ENCODE measurements at places on chromosomes 12 and 14.

DNA sequence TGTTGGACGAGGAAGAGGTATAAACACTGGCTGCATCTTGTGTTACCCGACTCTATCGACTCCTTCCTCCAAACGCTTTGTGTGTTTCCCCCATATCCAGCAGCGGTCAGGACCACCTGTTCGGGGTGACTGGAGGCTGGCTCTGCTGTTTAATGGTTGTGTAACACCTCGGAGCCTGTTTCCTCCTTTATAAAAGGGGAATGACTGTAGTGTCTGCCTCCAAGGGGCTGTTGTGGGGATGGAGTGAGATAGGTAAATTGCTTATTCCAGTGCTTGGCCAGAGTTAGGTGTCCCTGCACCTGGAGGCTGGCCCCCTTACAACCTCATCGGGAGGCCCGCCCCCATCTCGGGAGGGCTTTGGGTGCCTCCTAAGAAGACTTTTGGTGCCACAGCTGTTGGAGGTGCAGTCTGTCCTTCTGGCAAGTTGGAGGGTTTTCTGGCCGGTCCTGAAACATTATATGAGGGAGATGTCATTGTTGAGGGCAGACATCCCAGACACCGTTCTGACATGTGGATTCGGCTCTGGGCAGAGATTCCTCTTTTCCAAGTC, 1.1 kb downstream of the MLXIP start:
- DNase-seq = no peak

- no peak for DNase-seq
Measured at GRCh38 chr12:13182881-13183280, 13.6 kb upstream of the EMP1 start.

DNA sequence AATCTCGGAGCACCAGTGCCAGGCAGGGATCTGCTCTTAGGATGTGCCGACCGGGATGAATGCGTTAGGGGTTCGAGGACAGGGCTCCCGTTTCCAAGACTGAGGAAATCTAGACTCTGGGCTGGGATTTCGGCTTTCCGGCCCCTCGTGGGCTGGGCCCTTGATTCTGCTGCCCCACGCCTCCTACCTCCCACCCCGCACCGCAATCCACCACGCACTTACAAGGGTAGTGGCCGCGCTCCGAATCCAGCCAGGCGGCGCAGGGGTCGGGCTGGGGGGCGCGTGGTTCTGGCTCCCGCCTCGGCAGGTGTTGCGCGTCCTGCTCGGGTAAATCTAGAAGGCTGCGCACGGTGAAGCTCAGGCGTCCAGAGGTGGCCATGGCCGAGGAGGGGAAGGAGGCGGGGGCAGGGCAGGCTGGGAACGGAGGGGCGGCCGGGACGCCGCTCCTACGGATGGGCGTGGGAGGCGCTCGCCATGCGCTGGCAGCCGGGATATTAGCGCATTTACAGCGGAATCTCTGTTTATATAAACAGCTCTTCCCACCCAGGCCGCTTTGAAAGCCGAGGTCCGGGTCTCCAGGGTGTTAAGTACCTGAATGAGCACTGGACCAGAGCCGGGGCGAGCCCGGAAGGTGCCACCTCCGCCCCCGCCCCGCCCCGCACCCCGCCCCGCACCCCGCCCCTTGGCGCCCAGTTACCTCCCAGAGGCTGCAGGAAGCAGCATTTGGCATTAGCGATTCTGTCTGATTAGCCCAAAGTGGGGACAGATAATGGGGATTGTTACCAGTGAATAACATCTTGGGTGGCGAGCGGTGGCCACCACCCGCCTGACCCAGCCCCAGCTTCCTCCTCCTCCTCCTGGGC, at the start of gene NKX2-8:
Gene NKX2-8, minus strand, starts transcription at position 604 of the 863 bp plus-strand sequence. Its CDS starts 225 bp downstream, at position 379.
- no peak for DNase-seq

DNA sequence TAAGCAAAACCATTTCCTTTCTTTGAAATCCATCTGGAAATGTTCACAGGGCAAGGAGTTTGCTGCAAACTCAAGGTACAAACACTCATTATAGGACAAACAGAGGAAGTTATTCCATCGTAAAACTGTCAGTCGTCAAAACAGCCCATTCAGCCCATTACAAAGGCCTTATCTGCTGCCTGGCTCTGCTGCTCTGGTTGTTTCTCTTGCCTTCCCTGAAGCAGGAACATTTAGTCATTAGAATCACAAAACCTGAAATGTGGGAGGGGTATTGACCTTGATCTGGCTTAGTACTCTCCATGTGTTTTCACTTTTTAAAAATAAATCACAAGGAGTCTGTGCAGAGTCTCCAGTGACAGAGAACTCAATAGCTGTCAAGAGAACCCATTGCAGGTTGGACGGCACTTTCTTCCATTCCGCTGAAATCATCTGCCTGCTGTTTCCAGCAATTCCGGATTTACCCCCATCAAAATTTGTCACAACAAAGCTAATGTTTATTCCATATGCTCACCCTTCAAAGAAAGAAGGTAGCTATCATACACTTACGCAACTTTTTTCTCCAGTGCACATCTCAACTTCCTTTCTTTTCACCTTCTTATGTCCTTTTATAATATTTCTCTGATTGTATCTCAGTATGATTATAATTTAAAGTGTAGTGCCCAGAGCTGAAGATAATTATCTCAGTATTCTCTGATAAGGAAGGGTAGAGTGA, 24.6 kb upstream of the ITPR2 start:
- DNase-seq = no peak

DNA sequence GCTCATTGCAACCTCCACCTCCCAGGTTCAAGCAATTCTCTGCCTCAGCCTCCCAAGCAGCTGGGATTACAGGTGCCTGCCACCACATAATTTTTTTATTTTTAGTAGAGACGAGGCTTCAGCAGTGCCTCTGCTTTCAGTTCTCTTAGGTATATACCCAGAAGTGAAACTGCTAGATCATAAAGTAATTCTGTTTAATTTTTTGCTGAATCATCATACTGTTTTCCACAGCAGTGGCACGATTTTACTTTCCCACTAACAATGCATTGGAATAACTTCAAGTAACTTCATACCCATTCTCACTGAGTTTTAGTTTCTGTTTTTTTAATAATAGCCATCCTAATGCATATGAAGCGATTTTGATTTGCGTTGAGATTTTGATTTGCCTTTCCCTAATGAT, 148.0 kb upstream of the G2E3 start:
- no peak for DNase-seq

DNA sequence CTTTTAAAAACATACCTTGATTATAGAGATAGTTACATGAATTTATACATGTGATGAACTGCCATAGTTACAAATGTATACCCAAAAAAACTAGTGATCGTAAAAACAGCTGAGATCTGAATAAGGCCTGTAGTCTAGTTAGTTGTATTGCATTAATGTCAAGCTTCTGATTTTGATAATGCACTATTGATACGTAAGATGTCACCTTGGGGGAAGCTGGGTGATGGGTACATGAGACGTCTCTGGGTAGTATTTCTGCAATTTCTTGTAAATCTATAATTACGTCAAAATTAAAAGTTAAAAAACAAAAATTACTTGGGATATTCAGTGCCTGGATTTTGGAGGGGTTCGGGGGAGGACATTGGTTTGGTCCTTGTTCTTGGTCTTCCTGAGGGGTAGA, 144.4 kb downstream of the SAMD4A start:
- DNase-seq = no peak

DNA sequence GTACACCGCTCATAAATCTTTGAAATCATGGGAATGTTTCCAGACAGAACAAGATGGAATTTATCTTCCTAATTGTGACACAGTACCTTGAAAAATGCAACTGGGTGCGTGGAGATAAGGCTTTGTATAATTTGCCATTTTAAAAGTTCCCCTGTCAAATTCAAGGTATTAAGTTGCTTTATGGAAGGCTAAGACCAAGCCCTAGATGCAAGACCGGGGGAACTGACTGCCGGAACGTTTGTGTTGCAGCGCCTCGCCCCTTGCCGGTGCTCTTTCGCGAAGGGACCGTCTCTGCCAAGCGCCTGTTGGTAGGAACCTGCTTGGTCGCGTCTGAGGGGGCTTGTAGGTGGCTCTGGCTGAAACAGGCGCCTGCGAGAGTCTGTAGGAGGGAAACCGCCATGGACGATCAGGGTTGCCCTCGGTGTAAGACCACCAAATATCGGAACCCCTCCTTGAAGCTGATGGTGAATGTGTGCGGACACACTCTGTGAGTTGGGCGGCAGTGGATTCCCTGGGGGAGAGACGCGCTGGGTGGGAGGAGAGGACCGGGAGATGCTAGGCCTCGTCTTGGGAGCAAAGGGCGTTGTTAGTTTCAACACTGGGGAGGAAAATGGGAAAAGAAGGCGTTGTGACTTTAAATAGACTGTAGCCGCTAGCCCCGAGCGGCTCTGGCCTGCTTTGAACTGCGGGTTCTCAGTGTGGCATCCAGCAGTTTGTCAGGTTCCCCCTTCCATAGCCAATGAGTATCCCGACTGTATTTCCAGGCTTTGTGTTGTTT, at the start of gene MNAT1:
Gene MNAT1, plus strand, starts transcription at position 297 of the 778 bp plus-strand sequence. Its CDS starts 102 bp downstream, at position 399.
- no peak for DNase-seq

GRCh38 chr12:57250956-57251355, at the start of gene STAC3:
STAC3 (minus strand) TSS chr12:57251187; CDS start chr12:57249636, 1,551 bp downstream.
- no peak for DNase-seq

- no peak for DNase-seq
Measured at GRCh38 chr14:100980823-100981222, 77.3 kb upstream of the RTL1 start.

GRCh38 chr14:68376067-68376779, 416.6 kb downstream of the ZFP36L1 start:
- DNase-seq = no peak

All from fibroblast of skin of left biceps (primary cell).